Fibroblast of villous mesenchyme (primary cell): ENCODE measurements at places on chromosomes 2 and 18. TPM values are rescaled to one million over a fixed set of nuclear protein-coding genes. Genes with fewer than 3 reads are reported as not detected.

The STON1 gene
- 15.5 and 25.0 TPM in 2 replicates for total RNA-seq

The ECEL1 gene
- total RNA-seq = under 0.01 TPM in 1 of 2 replicates, not detected in the other

The FABP1 gene
- not detected in 2 replicates for total RNA-seq

The UGT1A3 gene
- total RNA-seq = not detected in 2 replicates

The HAAO gene
- 0.43 and 1.6 TPM in 2 replicates for total RNA-seq

The SLC23A3 gene
- total RNA-seq = 0.64 and 0.86 TPM in 2 replicates

The PROM2 gene
- under 0.01 and 0.32 TPM in 2 replicates for total RNA-seq

The COLEC11 gene
- 0.43 and 1.6 TPM in 2 replicates for total RNA-seq

The EVA1A gene
- 44.9 and 48.3 TPM in 2 replicates for total RNA-seq

The FBXO36 gene
- 3.5 and 3.9 TPM in 2 replicates for total RNA-seq

The PUM2 gene
- total RNA-seq = 33.5 and 56.1 TPM in 2 replicates

The THSD7B gene
- 0.32 and 1.3 TPM in 2 replicates for total RNA-seq

The RAD51AP2 gene
- total RNA-seq = under 0.01 TPM in 2 replicates

The STAT1 gene
- total RNA-seq = 116 and 132 TPM in 2 replicates

The TACR1 gene
- total RNA-seq = under 0.01 TPM in 1 of 2 replicates, not detected in the other

The ALPG gene
- total RNA-seq = not detected in 2 replicates

The OTOS gene
- not detected in 2 replicates for total RNA-seq

The PKP4 gene
- 29.3 and 62.2 TPM in 2 replicates for total RNA-seq

The SPC25 gene
- 2.9 and 7.3 TPM in 2 replicates for total RNA-seq

The ANKRD36B gene
- 20.3 and 40.2 TPM in 2 replicates for total RNA-seq

The CFAP53 gene
- total RNA-seq = under 0.01 and 0.32 TPM in 2 replicates

The RTTN gene
- 15.1 and 24.2 TPM in 2 replicates for total RNA-seq

The C2orf69 gene
- 9.7 and 16.4 TPM in 2 replicates for total RNA-seq

The SH3RF3 gene
- total RNA-seq = 11.9 and 13.4 TPM in 2 replicates

The POTEI gene
- under 0.01 TPM in 1 of 2 replicates, not detected in the other for total RNA-seq

The HOXD12 gene
- total RNA-seq = not detected in 2 replicates

The SMYD1 gene
- total RNA-seq = under 0.01 TPM in 1 of 2 replicates, not detected in the other

The UGT1A8 gene
- total RNA-seq = under 0.01 TPM in 1 of 2 replicates, not detected in the other

The HSBP1L1 gene
- 13.5 and 22.0 TPM in 2 replicates for total RNA-seq

The DUSP2 gene
- total RNA-seq = 0.86 and 2.3 TPM in 2 replicates

The PLEK gene
- not detected in 2 replicates for total RNA-seq

The COL4A3 gene
- total RNA-seq = under 0.01 TPM in 2 replicates

The ADD2 gene
- not detected in 2 replicates for total RNA-seq

The TMEM18 gene
- total RNA-seq = 14.5 and 19.4 TPM in 2 replicates

The CROCC2 gene
- not detected in 2 replicates for total RNA-seq

The COLEC12 gene
- 3.9 and 7.4 TPM in 2 replicates for total RNA-seq

The COA5 gene
- 12.6 and 19.0 TPM in 2 replicates for total RNA-seq

The MERTK gene
- total RNA-seq = under 0.01 TPM in 2 replicates

The IL36G gene
- not detected in 2 replicates for total RNA-seq

The REG3G gene
- total RNA-seq = not detected in 2 replicates

The POTEJ gene
- total RNA-seq = not detected in 2 replicates
